ENCODE measurements at places on chromosomes 1 and 21.

- no peak for DNase-seq
Observed at GRCh38 chr1:222283147-222283768, 264.6 kb downstream of the HHIPL2 start.

GRCh38 chr1:173581383-173582079 is 21.3 kb downstream of the SLC9C2 start:
- DNase-seq: no peak

DNA sequence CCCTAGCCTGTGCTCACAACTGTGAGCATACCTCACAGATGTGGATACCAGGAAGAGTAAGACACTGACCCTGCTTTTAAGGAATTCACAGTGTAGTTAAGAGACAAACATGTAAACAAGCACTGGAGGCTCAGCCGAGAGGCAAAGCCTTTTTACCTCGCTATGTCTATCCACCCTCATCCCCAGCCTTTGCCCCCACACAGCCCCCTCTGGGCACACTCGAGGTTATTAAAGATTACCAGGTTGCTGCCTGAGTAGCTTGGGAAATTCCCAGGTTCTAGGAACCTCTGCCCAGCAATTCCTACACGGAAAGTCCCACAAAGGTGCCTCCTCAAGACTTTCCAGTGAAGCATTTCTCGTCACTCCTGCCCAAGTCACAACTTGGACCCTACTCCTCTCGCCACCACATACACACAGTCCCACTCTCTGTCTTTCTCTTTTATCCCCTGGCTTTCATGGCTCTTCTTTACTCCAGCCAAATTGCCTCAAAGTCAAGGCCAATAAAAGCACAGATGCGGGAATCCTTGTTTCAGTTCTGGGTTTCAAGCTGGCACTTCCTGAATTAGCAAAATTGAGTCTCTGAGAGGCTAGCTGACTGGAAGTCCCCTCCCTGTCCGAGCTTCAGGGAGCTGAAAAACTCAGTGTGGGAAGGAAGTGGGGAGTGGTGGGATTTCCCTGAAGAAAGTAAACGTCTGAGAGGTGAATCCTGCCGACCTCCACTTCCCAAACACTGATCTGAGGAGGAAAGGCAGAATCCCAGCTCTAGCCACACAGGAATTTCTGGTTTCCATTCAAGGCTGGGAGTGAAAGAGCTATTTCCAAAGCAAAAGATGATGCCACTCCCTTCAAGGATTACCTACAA is 7.6 kb downstream of the DENND2D start:
- DNase-seq: no peak

DNA sequence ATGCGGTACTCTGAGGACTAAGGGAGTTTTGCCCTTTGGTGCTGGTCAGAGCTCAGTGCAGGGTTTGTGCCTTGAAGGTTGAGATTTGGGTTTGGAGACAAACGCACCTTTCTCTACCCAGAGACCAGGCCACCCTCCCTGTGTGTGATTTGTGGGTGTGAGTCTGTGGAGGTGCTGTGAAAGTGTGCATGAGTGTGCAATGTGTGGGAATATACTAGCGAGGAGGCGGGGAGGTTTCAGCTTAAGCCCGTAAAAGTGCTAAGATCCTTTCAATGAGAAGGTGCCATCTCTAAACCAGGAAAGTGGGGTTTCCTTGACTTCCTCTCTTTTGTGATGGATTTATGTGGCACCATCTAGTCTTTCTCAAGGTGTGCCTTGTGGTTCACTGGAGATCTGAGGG is 225.7 kb downstream of the HHAT start:
- no peak for DNase-seq

DNA sequence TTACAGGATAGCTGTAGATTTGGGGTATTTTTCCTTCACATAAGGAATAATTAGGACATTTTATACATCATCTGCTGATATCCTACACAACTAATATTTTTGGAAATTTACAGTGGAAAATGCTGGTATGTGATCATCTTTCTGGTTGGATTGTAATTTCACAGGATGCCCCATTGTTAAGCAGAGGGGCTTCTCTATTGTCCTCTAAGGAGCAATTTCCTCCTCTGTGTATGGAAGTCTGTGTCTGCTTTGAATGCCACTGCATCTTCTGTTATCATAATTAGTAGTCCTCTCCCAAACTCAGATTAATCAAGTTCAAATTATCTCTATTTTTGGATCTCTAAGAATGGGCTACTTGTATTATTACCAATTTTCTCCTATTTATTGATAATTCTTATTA is 988.1 kb upstream of the B3GALT2 start:
- DNase-seq: no peak

GRCh38 chr1:32783851-32784250 is 33.3 kb downstream of the YARS1 start:
- DNase-seq: no peak

- no peak for DNase-seq
Observed at GRCh38 chr1:31626223-31627207, 9.0 kb downstream of the HCRTR1 start.

DNA sequence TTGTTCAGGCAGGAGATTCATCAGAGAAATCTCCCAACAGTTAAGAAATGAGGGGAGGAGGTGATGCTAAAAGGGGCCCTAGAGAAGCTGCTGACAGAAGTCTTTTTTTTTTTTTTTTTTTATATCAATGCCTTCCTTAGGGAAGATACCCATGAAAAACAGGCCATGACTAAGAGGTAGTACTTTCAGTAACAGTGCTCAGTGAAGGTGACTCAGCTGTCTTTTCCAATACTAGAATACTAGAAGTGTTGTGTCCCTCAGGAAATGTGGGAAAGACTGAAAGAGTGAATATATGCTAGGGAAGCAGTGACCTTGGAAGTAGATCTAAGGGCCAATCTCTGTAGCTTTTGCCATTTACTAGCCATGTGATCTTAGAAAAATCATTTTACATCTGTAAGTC is 52.4 kb upstream of the SLFNL1 start:
- no peak for DNase-seq

DNA sequence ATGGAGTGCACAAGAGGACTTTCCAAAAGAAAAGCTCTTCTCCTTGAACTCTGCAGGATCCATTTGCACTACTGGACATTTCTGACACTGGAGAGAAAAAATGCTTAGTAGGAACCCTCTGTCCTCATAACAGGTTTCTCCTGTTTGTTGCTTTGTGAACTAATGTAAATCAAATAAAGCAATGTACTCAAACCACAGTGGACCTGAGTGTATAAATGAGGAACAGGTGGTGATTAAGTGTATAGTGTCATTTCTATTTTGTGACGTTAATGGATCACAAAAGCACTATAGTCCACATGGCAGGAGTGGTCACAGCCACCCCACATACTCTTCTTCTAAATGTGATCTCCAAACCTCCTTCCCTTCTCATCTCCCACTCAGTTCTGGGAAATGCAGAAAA is 268.4 kb upstream of the DUSP10 start:
- no peak for DNase-seq

DNA sequence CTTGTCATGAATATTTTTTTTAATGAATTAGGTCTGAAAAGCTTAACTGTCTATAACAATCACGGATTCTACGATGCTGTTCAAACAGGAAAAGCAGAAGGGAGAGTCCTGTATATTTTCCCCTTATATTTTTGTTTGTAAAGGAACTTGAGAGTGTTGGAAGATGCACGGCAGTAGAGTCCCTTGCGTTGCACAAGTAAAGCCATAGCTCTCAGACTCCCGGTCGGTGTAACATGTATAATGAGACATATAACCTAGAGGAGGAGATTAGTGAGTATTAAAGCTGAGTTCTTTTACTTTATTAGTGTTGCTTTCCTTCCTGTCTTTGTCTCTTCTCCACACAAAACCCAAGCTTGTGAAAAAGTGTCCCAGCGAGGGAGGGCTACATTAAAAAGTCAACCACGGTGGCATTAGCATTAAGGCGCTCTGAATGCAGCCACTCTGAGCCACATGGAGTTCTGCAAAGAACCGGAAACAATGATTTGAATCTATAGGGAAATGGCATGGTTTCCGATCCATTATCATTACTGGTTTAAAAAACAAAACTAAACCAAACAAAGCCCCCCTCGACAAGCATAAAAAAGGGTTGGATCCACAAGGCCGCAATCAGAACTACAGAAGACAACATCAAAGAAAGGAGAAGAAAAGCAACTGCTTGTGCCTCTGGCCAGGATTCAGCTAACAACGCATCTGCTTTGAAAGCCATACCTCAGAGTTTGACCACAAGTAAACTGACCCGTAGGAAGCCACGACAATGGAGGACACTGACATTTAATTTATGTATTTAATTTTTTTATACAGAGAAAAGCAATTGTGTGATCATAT is 356.8 kb downstream of the LMO4 start:
- no peak for DNase-seq

DNA sequence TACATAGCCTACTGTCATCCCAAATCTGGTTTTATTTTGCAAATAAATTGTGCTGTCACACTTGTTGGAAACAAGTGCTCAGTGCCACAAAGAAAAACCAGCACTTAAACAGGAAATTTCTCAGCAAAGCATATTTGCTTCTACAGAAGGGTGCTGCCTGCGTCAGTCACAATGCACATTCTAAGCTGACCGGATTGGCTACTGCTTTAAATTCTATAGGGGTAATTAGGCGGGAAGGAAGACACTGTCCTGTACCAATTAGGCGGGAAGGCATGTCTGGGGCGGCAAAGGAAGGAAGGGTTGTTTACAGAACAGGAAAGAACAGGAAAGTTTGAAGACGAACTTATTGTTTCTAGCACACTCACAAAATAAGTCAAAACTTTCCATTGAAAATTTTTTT is 2.8 kb downstream of the IFI16 start:
- DNase-seq: no peak

- peak; percentile 55 for DNase-seq
Observed at GRCh38 chr1:208132287-208132882, 111.8 kb downstream of the PLXNA2 start.

DNA sequence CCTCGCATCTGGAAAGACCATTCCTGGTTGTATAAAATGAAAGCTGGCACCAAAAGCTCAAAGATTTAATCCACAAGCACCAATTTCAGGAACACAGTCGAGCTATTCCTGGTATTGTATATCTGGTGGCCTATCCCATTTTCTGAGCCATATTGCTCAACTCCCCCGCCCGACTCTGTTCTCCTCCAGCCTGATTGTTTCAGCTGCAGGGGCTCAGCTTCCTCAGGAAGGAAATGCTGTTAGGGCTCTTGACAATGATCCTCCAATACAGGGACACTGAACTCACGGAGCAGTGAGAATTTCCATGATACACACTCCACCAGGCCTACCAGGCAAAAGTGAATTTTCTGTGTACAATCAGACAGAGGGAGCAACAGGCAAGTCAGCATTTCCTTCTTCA is 16.9 kb upstream of the TDRD10 start:
- no peak for DNase-seq

DNA sequence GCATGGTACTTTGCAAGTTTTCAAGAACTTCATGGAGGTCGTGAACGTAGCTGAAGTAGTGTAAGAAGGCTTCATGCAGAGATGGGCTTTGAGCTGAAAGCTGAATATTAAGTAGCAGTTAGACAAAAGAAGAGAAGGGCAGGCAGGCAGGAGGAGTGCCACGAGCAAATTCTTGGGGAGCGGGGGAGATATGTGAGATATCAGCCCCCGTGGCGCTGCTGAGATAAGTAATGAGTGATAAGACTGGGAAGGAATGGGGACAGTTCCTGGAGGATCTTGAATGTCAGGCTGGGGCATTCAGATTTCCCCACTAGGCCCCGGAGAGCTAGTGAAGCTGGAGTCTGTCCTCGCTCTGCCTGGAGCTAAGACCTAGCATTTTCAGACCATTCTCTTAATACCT is 27.9 kb upstream of the KIRREL1 start:
- DNase-seq: no peak

DNA sequence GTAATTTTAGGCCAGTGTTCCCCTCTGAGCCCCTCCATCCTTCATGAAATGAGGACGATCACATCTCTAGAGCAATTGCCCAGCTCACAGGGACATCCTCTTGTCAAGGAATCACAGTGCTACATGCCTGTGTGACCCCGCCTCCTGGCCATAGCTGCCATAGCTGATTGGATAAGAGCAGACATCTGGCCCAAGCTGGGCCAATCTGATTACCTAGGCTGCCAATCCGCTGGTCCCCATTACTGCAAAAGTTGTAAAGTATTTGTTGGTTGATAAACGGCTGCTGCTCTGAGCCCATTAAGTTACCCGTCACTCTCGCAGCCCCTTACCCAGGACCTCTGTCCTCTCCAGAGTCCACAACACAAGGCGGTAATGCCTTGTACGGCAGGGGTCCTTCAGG is 8.3 kb downstream of the NT5C1A start:
- no peak for DNase-seq

GRCh38 chr1:28871631-28872401 is 42.6 kb upstream of the EPB41 start:
- DNase-seq: no peak

GRCh38 chr1:15974855-15975254 is 1.0 kb downstream of the ZBTB17 start:
- DNase-seq: no peak

DNA sequence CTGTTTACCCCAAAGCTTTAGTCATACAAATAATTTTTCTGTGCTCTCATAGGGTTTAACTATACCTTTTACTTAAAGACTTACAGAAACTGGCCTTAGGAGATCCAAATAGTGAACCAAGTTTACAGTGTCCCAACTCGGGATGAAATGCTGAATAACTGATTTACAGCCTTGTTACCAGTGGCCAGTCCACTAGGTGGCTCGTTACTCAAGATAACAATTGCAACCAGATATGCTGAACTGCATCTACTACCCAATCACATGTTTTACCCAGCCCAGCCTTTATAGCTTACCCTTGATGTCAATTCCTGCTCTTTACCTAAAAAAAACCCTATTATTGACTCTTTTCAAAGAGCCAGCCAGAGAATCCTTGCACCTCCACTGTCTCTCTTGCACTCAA is 1148.8 kb upstream of the ADGRL4 start:
- no peak for DNase-seq

- DNase-seq: peak; percentile 10
Observed at GRCh38 chr1:157580179-157580827, 17.6 kb downstream of the FCRL4 start.

DNA sequence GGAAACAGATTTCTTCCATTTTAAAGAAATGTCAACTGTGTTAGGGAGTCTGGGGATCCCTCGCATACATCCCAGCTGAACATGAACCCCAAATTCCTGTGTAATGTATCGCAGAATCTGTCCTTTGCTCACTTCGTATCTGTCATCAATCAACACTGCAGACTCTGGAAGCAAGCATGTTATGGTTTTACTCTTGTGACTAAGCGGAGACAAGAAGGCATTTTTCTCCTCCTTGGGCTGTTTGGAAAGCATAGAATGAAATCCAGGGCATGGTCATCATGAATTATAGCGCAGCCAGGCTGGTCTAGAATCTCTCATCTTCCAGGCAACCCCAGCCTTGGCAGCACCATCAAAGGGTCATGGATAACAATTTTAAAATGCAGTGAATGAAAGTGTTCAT is 290.2 kb downstream of the KIF26B start:
- DNase-seq: no peak

GRCh38 chr1:41101950-41102607 is 80.6 kb upstream of the SLFNL1 start:
- no peak for DNase-seq

- no peak for DNase-seq
Observed at GRCh38 chr1:95537176-95537575, 303.2 kb downstream of the RWDD3 start.

DNA sequence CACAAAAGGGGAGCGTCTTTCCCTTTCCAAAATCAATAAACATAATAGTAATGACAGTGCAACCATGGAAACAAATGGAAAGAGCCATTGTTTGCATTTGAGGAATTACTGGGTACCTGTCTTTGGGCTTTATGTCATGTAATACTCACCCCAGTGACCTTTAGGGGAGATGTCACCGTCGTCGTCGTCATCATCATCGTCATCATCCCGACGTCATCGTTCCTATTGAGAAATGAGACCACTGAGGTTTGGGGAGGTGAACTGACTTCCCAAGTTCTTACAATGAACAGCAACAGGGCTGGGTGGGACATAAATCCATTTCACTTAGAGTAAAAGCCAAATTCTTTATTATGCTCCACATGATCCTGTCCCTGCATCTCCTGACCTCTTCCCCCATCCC is 168.9 kb upstream of the KAZN start:
- no peak for DNase-seq

All from NCI-H2107 (cell line).